ENCODE measurements at places on chromosomes 2 and 18.

GRCh38 chr2:10387033-10387432, 61.1 kb downstream of the ODC1 start:
- DNase-seq = no peak

- DNase-seq = no peak
These were observed 7.1 kb downstream of the ECEL1 start for GRCh38 chr2:232480201-232481190.

GRCh38 chr2:203949228-203949627, 12.7 kb downstream of the ICOS start:
- DNase-seq = no peak

DNA sequence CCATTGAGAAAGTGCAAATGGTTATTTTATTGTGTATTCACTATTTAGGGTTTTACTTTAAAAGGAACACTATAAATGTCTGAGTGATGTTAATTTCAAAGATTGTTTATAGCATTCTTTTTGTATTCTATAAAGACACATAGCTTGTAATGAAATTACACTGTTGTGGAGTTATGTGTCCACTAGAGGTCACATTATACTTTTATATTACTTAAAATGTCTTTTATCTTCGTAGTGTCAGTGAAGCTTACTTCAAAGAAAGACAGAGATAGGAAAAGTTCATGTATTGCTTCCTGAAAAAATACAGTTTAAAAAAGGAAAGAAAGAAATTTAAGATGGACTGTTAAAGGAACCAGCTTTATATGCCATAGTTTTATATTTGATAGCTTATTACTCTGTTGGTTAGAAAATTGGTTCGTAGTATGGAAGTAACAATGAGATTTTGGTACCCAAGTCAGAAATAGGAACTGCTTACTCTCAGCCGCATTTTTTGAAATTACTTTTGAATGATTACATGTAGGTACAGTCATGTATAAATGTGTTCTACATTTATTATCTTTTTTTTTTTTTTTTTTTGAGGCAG, 20.5 kb downstream of the APLF start:
- no peak for DNase-seq

GRCh38 chr18:2901423-2901985, 54.7 kb downstream of the EMILIN2 start:
- no peak for DNase-seq

GRCh38 chr2:46439582-46439981, 39.8 kb upstream of the TMEM247 start:
- DNase-seq = no peak

DNA sequence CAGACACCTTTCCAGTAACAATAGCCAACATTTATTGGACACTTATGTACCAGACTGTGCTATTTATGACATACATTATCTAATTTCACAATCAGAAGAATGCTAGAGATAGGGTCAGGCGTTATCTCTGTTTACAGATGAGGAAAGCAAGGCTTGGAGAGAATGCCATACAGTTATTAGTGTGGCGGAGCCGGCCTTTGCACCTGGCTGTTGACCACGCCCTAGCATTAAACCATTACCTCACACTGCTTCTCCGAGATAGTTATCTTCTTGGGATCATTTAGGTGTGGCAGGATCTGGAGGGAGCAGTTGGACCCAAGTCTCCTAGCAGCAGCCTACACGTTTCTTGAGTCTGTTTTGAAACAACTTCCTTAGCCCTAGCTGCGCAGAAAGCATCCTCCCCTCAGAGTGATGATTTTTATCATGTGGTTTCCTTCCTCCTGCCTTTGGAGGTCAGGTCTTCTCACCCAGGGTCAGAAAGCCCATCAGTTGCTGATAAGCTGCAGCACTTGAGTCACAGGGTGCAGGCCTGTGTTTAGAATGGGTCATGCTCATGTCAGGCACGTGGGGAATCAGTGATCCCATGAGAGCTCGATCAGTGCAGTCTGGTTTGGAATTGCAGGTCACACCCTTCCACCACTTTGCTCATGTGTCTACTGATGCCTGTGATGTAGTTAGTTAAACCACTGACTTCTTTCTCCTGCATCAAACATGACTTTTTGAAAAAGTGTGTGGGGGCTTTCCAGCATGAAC, 118.2 kb downstream of the SPTBN1 start:
- no peak for DNase-seq

GRCh38 chr2:163185160-163185559, 346.6 kb upstream of the KCNH7 start:
- DNase-seq = no peak

DNA sequence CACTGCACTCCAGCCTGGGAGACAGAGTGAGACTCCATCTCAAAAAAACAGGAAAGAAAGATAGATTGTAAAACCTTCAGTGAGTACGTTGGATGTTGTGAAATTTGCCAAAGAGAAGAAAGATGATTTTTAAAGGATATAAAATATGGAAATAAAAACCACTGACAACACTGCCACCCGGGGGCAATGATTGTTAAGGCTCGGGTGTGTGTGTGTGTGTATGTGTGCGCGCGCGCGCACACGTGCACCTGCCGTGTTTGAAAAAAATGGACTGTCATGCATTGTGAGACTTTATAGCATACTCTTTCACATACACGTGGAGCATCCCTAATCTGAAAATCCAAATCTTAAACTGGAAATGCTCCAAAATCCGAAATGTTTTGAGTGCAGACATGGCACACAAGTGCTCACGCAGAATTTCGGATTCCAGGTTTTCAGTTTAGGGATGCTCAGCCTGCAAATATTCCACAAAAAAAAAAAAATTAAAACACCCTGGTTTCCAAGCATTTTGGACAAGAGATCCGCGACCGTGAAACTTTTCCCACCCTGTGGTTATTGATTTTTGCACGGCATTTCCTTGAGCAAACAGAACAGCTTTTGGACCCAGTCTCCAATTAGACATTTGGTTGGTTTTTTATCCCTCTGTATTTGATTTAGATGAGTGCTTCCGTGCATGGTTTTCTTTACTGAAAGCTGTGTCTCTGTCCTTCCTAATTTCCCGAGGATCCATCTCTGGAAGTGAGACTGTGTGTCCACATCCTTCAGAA, 269.2 kb downstream of the AGAP1 start:
- DNase-seq = no peak

DNA sequence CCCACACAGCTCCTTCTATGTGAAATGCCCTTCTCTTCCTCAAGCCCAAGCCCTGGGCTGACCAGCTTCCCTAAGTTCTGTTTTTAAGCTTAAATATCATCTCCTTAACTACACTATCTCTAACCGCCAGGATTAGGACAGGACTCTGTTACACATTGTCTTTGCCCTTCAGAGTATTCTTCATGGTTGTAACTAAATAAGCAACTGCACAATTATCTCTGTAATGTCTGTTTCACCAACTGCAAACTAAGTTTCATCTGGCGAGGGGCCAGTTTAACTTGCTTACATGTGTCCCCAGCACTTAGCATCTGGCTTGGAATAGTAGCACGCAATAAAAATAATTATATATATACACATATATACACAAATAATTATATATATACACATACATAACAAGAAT, 1.1 kb upstream of the ERMN start:
- no peak for DNase-seq

DNA sequence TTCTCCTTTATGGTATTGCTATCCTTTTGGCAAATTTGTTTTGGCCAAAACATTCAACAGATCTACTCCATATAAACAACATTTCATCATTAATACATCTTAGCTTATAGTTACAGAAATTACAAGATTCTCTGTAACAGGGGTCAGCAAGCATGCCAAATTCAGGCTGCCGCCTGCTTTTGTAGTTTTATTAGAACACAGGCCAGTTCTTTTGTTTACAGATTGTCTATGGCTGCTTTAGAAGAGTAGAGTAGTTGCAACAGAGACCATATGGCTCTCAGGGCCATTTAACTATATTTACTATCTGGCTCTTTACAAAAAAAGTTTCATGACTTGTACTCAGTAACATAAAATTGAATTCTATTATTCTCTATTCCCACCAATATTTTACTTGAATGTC, 53.9 kb downstream of the LNPK start:
- DNase-seq = no peak

DNA sequence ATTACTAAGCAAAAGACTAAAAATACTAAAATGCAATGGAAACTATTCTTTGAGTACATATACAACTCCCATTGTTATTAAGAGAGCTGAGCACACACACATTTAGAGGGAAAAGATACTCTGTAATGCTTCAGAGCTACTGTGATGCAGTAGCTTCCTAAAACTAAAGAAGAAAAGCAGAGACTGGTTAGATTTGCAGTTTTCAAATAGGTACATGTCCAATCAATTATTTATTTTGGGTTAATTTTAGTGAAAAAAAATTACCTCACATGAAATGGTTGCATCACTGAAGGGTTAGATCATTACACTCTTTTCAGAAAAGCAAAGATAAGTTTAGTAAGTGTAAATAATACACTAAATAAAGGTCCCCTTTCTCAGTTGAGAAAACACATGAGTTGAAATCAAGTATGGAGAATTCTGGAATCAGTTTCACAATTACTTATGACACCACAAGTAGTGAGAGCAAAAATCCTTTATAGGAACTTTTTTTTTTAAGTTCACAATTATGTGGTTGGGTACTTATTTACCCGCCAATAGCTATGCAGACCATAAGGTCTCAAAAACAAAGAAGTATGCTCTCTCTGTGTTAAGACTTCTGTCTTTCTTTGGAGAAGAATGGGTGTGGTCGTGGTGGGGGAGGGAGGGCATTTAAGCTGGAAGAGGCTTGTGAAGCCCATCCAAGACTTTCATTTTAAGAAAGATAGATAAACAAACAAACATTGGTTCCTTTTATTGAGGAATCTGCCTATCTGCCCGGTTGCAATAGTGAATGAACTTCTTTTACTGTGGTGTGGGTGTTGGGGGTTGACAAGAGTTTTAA, 25.3 kb upstream of the SERTAD2 start:
- no peak for DNase-seq

GRCh38 chr2:65349863-65350262, 82.5 kb downstream of the SPRED2 start:
- DNase-seq = no peak

GRCh38 chr2:70240599-70240998, 7.8 kb downstream of the TIA1 start:
- DNase-seq = no peak

DNA sequence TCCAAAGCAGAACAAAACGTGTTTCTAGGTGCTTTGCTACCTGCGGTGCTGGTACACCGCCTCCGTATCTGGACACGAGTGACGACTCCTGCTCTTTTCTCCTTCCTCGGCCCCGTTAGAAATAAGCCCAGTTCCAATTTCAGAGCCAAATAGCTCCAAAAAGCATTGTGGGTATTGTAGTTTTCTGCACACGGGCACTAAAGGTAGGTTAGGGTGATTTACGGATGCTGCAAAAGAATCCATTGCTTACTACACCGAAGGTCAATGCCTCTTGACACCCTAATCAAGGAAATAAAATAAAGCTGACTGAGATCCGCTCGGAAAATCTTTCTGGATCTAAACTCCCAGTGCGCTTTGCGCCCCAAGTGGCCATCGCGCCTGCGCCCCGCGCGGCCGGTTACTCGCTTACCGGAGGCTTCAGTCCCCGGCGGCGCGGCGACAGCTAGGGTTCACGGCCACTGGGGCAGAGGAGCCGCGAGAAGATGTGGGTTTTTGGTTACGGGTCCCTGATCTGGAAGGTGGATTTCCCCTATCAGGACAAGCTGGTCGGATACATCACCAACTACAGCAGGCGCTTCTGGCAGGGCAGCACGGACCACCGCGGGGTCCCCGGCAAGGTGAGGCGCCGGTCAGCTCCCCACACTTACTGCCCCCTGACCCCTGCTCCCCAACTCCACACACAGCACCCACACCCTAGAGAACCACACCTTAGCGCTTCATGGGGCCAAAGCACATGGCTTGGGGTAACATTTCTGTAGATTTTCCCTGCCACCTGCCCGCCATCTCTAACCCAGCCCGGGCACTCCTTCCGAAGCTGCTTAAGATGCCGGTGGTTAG, at the start of gene CHAC2:
Gene CHAC2 (plus strand): TSS at position 400 of the 837 bp plus-strand sequence. CDS start 83 bp downstream, at position 483.
- peak; percentile 71 for DNase-seq

GRCh38 chr2:234198976-234199375, 148.5 kb downstream of the SPP2 start:
- DNase-seq = no peak

- DNase-seq = no peak
These were observed 13.5 kb downstream of the GPR39 start for GRCh38 chr2:132429941-132430573.

- DNase-seq = no peak
These were observed 16.2 kb downstream of the TANC1 start for GRCh38 chr2:158984604-158985135.

GRCh38 chr2:8146132-8147005, 535.5 kb upstream of the ID2 start:
- no peak for DNase-seq

DNA sequence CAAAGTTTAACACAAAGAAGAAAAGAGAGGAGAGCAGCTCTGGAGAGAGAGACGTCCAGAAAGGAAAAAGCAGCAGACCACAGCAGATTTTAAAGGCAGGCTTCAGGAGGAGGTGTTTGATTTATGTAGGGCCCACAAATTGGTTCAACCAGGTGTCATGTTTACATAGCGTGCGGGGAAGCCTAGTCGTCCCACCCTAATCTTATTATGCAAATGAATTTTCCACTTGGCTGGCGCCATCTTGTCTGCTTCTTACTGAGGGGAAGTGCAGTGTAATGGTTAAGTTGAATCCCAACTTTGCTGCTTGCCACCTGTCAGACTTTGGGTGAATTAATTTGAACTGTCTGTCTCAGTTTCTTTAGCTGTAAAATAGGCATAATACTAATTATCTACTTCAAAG, 282.4 kb upstream of the CYRIA start:
- no peak for DNase-seq

DNA sequence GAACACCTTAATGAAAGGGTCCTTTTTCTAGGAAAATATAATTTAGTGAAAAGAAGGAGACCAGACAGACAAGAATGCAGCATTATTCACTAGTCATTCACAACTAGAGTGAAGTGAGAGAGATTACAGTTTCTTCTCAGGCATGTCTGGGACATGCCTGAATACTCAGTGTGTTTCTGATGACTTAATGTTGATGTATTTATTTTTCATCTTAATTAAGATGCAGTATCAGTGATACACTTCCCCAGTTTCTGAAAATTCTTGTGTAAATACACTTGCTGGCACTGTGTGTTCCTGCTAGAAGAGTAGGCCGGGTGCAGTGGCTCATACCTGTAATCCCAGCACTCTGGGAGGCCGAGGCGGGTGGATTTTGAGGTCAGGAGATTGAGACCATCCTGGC, 143.6 kb downstream of the MYO3B start:
- no peak for DNase-seq
